Glomerular endothelial cell (primary cell): ENCODE measurements at places on chromosomes 6 and 20. TPM values are rescaled to one million over a fixed set of nuclear protein-coding genes. Genes with fewer than 3 reads are reported as not detected.

RBM12 gene
- total RNA-seq = 33.0 and 47.3 TPM in 2 replicates

SMOC2 gene
- not detected in 2 replicates for total RNA-seq

MYCT1 gene
- 112 and 156 TPM in 2 replicates for total RNA-seq

MAN1A1 gene
- total RNA-seq = 35.4 and 48.1 TPM in 2 replicates

SNTA1 gene
- 10.4 and 12.4 TPM in 2 replicates for total RNA-seq

AKAP12 gene
- total RNA-seq = 404 and 411 TPM in 2 replicates

PACSIN1 gene
- not detected in 2 replicates for total RNA-seq

DPPA5 gene
- total RNA-seq = not detected in 2 replicates

REM1 gene
- total RNA-seq = not detected in 2 replicates

FOXS1 gene
- total RNA-seq = 0.82 and 1.6 TPM in 2 replicates

SLC17A9 gene
- total RNA-seq = 5.3 and 22.9 TPM in 2 replicates

CASS4 gene
- not detected in 2 replicates for total RNA-seq

SIRPB1 gene
- total RNA-seq = 4.1 and 5.0 TPM in 2 replicates

THBS2 gene
- total RNA-seq = 2.6 and 11.1 TPM in 2 replicates

TSBP1 gene
- not detected in 2 replicates for total RNA-seq

CLVS2 gene
- total RNA-seq = 0.06 TPM in 1 of 2 replicates, not detected in the other

ADGRF1 gene
- total RNA-seq = 0.82 TPM in 1 of 2 replicates, not detected in the other
